Natural killer cell (primary cell): ENCODE measurements at places on chromosomes 1 and 21. TPM values are rescaled to one million over a fixed set of nuclear protein-coding genes. Genes with fewer than 3 reads are reported as not detected.

Gene PLEKHG5
- 0.16 TPM for total RNA-seq

DNA sequence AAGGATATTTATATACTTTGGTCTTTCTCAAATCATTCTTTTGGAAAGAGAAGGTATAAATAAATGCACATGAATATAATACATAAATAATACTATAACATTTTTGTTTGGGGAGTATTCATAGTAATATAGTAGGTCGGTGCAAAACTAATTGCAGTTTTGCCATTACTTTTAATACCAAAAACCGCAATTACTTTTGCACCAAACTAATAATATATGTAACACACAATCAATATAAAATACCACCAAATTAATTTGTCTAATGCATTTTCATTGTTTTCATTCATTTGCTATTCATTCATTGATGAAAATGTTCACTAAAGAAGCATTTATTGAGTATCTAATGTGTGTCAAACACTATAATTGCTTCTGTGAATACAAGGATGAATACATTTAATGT is 219.0 kb downstream of the RWDD3 start:
- H3K36me3 ChIP-seq = no peaks in the 10 kb centered on the region
- no peak for DNase-seq
- H3K27me3 ChIP-seq = no peaks in the 10 kb centered on the region

GRCh38 chr1:246773213-246773641 is 49.0 kb downstream of the SCCPDH start:
- H3K36me3 ChIP-seq = peaks cover 2% of the 10 kb centered on the region
- no peak overlapping the region for H3K27ac ChIP-seq
- DNase-seq = no peak
- H3K27me3 ChIP-seq = no peaks in the 10 kb centered on the region

DNA sequence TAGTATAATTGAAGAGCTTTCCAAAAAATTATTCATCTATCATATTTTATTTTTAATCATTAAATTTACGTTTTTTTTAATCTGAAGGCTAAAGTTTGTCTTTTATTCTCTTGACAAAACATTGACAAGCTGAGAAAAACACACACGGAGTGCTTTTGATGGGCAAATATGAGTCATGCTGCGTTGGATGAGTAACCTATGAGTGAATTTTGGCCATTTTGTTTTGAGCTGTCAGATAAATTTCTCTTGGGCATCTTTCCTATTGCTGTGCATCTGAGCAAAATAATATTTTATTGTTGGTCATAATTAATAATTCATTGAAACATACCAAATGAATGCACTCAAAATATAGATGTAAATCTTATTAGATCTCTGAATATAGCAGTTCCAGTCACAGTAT is 1144.1 kb upstream of the ADGRL2 start:
- H3K27me3 ChIP-seq = no peaks in the 10 kb centered on the region
- H3K4me3 ChIP-seq = no peak overlapping the region
- H3K36me3 ChIP-seq = no peaks in the 10 kb centered on the region
- H3K27ac ChIP-seq = no peak overlapping the region
- DNase-seq = no peak

DNA sequence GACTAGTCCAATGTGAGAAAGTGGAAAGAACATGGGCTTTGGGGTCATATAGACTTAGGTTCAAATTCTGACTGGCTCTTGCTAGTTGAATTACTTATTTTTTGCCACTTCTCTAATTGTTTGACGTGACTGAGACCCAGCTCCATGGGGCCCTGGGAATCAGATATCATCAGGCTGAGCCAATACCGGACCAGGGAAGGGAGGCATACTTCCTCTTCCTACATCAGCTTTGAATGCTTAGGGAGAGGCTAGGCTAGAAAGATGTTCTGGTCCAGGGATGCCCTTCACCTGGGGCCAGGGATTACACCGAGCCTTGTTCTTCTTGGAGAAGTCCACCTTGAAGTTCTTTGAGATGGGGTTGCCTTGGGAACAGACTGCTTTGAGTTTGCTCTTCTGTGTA is 3.7 kb upstream of the NR1I3 start:
- no peak overlapping the region for H3K4me3 ChIP-seq
- H3K27me3 ChIP-seq = no peaks in the 10 kb centered on the region
- no peak overlapping the region for H3K27ac ChIP-seq
- no peaks in the 10 kb centered on the region for H3K36me3 ChIP-seq
- no peaks in the 10 kb centered on the region for H3K4me1 ChIP-seq

DNA sequence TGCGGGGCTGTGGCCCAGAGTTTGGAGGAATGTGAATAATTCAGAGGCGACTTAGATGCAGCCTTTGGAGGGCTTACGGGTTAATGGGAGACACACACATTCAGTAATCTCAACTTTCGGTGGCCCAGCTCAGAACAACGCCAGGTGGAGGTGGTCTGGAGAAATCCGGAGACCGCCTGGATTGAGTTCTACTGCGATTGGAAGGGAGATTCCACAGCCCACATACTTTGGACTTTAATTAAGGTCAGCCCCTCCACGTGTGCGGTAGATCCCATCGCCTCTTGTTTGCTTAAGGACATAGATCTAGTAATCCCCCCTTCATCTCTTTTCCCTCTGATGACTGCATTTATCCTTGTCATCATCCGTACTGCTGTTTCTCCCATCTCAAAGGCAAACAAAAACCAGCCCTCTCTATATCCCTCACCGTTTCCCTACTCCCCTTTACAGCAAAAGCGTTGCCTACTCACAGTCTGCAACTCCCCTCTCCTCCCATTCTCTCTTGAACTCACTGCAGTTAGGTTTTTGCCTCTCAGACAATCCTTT is 720 bp upstream of the BSDC1 start:
- H3K36me3 ChIP-seq = peaks cover 12% of the 10 kb centered on the region
- H3K4me3 ChIP-seq = peak overlapping the region; percentile 76
- no peak for DNase-seq
- peaks cover 16% of the 10 kb centered on the region for H3K4me1 ChIP-seq
- peak overlapping the region; percentile 91 for H3K27ac ChIP-seq

GRCh38 chr1:160748181-160748877 is 9.3 kb downstream of the SLAMF7 start:
- H3K27me3 ChIP-seq = no peaks in the 10 kb centered on the region
- DNase-seq = no peak
- H3K36me3 ChIP-seq = peaks cover 55% of the 10 kb centered on the region

Gene PYHIN1
- 197 TPM for total RNA-seq

GRCh38 chr21:44513389-44514217 is 26.4 kb downstream of the KRTAP10-1 start:
- no peak overlapping the region for H3K4me3 ChIP-seq
- no peaks in the 10 kb centered on the region for H3K36me3 ChIP-seq
- DNase-seq = no peak
- no peaks in the 10 kb centered on the region for H3K27me3 ChIP-seq
- H3K4me1 ChIP-seq = peaks cover 14% of the 10 kb centered on the region
- H3K27ac ChIP-seq = no peak overlapping the region

Gene S100A14
- total RNA-seq = not detected

DNA sequence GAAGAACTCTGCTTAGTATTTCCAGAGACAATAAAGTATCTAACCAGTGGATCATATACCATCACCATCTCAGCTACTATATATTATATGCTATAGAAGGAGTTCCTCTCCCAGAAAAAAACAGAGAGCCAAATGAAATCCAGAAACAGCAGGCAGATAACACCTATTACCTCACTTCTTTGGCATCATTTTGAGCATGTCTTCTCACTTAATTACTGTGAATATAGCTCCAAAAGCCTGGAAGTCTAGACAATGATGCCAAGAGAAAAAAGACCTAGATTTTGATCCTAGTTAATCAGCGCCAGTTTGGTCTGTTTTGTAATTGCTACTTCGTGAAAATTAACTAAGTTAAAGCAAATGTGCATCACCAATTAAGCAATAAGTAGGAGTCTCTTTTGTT is 131.3 kb downstream of the EIF4G3 start:
- H3K4me1 ChIP-seq = no peaks in the 10 kb centered on the region
- DNase-seq = no peak
- H3K27me3 ChIP-seq = no peaks in the 10 kb centered on the region
- H3K4me3 ChIP-seq = no peak overlapping the region

DNA sequence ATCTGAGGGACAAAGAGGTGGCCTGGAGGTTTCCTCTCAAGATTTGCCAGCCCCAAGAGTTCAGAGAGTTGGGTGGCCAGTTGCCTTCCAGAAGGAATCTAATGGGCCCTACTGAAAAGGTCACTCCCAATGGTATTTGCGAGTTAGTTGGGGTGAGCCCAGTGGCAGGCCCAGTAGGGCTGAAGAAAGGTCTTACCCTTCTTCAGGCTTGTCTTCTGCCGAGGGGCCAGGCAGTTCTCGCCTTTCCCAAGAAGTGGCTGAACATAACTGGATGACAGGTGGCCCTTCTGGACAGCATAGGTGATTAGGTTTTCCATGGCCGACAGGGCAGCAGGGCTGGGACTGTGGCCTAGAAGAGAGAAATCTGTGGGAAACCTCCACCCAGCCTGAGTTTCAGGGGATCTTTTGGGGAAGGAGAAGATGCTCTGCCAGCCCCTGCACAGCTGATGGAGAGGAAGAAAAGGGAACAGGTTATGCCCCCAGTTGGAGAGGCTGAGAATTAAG is 7.2 kb downstream of the PGLYRP4 start:
- peaks cover 5% of the 10 kb centered on the region for H3K27me3 ChIP-seq
- H3K27ac ChIP-seq = no peak overlapping the region
- peaks cover 28% of the 10 kb centered on the region for H3K4me1 ChIP-seq
- no peak overlapping the region for H3K4me3 ChIP-seq
- H3K36me3 ChIP-seq = no peaks in the 10 kb centered on the region

Gene TNFRSF9
- 4.2 TPM for total RNA-seq

DNA sequence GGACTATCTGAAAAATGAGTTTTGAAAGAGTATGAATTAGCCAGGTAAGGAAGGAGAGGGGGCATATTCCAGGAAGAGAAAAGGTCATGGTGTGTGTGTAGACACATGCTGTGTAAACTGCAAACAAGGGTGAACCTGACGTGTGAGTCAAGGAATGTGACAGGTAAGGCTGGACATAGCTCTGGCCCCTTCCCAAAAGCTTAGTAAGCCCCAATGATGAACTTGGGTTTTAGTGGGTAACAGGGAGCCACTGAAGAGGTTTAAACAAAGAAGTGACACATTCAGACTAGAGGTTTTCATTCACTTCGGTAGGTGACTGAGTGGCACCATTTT is 36.7 kb downstream of the EGLN1 start:
- DNase-seq = no peak
- no peaks in the 10 kb centered on the region for H3K36me3 ChIP-seq
- no peak overlapping the region for H3K27ac ChIP-seq
- H3K27me3 ChIP-seq = no peaks in the 10 kb centered on the region
- no peak overlapping the region for H3K4me3 ChIP-seq
- no peaks in the 10 kb centered on the region for H3K4me1 ChIP-seq
